ENCODE measurements at places on chromosomes 6 and 20. TPM values are rescaled to one million over a fixed set of nuclear protein-coding genes. Genes with fewer than 3 reads are reported as not detected.
A peak's percentile ranks its signal among the peaks of the same experiment; 100 is the strongest.

DNA sequence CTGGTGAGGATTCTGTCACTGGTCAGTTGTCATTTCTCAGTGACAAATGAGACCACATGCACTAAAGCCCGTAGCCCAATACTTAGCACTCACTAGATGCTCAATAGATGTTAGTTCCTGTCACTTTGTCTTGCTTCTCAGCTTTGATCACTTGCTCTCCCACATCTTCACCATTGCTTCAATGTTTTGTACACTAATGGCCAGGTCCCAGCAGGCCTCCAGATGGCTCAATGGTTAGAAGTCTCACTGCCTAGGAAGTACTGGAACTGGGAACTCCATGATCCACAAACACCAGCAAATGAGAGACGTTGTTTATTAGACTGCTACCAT, 502.8 kb upstream of the JARID2 start:
- no peak for DNase-seq

DNA sequence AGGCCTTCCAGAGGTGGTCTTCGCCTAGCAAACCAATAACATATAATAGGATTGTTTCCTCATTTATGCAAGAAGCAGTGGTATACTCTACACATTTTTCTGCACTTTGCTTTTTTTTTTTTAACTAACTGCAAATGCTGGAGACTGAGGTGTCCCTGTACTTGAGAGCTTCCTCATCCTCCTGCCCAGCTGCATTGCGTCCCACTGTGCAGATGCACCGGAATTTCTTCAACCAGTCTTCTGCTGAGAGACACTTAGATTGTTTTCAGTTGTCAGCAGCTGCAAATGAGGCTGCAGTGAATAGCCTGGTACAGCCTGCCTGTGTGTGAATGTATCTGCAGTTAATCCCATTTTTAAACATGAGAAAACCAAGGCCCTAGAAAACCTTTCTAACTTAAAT, 11.5 kb downstream of the FGD2 start:
- no peak for DNase-seq

DNA sequence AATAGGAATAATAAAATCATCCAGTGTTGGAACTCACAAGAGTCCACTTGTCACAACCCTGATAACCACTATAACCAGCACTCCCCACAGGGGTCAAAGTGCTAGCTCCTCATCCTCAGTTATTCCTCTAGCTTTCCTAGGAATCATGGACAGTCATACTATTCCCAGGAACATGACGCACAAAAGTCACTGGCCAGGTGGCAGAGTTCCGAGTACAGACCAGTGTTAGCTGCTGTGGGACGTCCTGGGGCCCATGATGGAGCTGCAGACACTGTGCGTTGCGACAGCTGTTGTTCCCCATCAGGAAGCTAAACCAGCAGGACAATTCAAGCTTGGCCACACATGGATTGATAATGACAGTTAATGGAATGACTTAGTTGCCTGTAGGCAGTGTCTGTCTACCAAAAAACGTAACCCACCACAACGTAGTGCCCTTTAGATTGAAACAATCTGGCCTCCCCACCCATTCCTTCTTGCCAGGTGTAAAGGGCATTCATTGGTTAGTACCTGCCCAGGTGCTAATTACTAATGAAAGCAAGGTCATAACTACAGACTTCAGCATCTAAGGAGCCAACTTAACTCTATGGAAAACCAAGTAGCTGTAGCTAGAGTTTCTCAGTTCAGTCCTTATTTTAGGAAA, 17.4 kb downstream of the EZR start:
- DNase-seq, result no peak

- DNase-seq, result peak; percentile 42
Measured at GRCh38 chr6:82270881-82271635, 23.5 kb upstream of the IBTK start.

DNA sequence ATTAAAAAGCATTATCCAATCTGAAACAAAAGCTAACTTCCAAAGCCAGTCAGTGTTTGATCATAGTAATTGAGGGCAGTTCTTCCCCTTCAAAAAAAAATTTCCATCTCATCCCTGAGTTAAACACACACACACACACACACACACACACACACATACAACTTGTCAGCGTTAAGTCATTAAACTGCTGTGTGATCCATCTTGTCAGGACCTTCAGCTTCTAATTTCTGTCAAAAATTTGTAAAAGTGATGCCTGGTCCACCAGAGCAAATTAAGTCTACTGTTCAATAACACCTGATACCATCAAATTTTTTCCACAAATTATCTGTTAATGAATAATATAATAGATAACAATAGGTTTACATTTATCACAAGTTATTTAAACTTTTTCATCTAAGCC, 198.7 kb downstream of the GPX5 start:
- DNase-seq, result no peak

- peak; percentile 24 for DNase-seq
Measured at GRCh38 chr6:225121-225721, 67.1 kb upstream of the DUSP22 start.

Gene SERPINB6
- 3.9 TPM for total RNA-seq

DNA sequence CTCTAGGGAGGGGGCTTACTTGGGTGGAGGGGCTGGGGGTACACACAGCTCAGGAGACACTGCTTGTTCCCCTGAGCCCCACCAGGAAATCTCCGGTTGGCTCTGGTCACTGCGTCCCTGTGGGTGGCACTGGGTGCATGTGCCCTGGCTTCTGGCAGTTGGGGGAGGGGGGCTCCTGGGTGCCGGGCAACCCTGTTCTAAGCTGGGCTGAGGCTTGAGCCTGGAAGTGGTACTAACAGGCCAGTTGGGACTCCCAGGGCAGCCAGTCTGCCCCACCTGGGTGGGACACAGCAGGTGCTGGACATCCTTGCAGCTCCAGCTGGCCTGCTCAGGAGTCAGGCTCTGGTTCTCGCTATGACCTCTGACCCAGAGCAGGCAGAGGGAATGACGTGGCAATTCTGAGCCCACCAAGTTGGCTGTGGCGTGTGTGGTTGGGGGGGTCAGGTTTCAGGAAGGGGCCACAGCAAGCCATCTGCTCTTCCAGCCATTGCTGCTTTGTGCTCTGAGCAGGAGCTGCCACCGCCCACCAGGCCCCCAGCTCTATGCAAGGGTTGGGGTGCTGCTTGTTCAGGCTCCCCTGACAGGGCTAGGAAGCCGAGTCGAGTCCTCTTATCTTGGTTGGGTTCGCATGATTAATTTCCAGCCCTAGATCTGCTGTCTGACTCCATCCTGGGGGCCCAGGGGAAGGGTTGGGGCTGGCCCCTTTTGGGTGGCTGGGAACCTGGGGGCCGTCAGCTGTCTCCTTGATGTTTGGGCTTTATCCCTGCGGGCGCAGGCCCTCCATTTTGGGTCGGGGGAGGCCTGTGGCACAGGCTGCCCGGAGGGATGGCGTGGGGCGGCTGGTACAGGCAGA, 590 bp downstream of the C20orf204 start:
- DNase-seq, result no peak

GRCh38 chr6:47581591-47581990, 104.0 kb downstream of the CD2AP start:
- no peak for DNase-seq
